Epithelial cell of proximal tubule (primary cell): ENCODE measurements at places on chromosomes 4 and X. TPM values are rescaled to one million over a fixed set of nuclear protein-coding genes. Genes with fewer than 3 reads are reported as not detected.

- no peak for DNase-seq
Measured at GRCh38 chr4:173293663-173294062, 40.5 kb downstream of the HMGB2 start.

DNA sequence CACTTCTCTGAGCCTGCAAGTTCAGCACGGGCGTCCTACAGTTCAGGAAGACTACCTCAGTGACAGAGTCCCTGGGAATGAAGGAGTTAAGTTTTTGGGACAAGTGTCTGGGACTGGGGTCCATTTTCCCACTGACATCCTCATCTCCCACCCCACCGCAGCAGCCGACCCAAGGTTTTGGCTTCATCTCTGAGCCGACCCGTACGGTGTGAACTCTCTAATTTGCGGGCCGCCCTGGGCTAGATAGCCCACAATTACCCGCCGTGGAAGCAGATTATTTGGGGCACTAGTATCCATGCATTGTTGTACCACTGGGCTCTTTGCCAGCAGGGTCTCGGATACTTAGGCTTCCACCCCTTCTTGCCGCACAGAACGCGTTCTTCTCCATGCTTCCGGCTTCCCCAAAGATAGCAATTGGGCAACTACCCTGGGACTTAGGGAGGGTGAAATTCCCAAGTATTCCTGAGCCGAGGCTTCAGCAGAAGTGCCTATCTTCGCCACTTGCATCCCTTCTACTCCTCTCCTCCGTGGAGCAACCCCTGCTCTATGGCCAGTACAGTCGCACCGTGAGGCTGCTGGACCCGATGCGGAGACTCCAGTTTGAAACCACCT, 2.4 kb downstream of the IL1RAPL2 start:
- no peak for DNase-seq

GRCh38 chr4:106971636-106972035, 64.5 kb downstream of the DKK2 start:
- DNase-seq, result no peak

DNA sequence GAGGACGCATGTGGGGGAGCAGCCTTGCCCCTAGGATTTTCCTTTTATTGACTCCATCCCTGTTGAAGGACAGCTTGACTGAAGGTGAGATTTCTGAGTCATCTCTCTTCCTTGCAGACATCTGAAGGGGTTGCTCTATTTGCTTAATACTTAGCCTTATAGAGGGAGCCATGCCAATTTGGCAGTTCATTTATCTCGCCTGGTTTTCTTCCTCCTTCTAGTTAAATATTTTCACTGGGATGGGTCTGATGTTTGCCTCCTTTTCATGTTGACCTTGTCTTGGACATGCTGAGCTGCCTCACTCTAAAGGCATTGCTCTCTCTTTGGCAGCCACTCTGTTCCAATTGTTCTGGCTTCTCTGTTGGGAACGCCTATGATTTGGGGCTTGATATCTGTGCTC, 151.0 kb upstream of the PSAPL1 start:
- no peak for DNase-seq

DNA sequence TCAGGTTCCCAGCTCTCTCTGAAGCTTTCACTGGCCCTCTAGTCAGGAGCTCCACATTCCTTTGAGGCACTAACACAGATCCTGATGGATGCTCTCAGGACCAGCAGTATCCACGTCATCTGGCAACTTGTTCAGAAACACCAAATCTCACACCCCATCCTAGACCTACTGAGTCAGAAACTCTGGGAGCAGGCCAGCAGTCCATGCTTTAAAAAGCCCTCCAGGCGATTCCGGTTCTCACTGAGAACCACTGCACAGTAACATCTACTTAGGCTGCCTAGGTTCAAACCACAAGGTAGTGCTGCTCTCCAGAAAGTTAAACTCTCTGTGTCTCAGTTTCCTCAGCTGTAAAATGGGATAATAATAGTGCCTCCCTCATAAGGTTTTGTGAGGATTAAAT, 55.3 kb downstream of the CCDC158 start:
- DNase-seq, result no peak

- no peak for DNase-seq
Measured at GRCh38 chr4:169619518-169619957, 840 bp upstream of the CLCN3 start.

- no peak for DNase-seq
Measured at GRCh38 chrX:150298841-150299551, 64.1 kb upstream of the MAMLD1 start.

DNA sequence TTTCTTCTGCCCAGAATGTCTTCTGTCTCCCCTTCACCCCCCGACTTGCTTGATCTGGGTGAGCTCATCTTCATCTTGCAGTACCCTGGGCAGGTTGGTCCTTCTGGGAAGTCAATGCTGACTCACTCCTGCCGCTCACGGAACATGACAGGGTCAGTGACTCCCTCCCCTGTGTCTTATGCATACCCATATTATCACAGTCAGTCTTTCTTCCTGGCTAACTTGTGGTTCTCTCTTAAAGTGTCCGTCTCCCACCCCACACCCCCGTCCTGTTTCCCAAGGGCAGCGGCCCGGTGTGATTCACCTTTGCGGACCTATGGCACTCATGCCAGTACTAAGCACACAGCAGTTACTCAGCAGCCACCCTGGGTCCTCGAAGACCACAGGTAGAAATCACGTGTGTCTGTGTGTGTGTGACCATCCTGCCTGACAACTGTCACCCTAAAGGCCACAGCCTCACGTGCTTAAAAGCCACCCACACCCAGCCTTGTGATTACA, 17.7 kb downstream of the IQSEC2 start:
- DNase-seq, result no peak

PF4V1 gene
- not detected in 2 replicates for total RNA-seq

DNA sequence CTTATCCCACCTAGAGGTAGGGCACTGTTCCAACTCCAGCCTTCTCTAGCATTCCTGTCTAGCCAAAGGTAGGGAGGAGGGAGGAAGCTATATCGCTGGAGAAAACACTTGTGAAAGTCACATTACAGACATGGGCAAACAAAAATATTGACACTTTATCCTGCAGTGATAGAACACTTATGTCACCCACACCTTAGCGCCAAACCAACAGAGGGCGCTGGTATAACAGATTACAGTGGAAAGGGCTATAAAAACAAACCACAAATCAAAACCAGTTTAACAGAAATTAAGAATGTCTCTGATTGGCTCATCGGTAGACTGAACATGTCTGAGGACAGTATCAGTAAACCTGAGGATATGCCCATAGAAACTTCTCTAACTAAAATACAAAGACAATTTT, 451.3 kb downstream of the TLL1 start:
- DNase-seq, result no peak

SLC9B1 gene
- total RNA-seq, result 0.43 and 1.1 TPM in 2 replicates

RASL11B gene
- total RNA-seq, result 2.6 and 3.6 TPM in 2 replicates

DNA sequence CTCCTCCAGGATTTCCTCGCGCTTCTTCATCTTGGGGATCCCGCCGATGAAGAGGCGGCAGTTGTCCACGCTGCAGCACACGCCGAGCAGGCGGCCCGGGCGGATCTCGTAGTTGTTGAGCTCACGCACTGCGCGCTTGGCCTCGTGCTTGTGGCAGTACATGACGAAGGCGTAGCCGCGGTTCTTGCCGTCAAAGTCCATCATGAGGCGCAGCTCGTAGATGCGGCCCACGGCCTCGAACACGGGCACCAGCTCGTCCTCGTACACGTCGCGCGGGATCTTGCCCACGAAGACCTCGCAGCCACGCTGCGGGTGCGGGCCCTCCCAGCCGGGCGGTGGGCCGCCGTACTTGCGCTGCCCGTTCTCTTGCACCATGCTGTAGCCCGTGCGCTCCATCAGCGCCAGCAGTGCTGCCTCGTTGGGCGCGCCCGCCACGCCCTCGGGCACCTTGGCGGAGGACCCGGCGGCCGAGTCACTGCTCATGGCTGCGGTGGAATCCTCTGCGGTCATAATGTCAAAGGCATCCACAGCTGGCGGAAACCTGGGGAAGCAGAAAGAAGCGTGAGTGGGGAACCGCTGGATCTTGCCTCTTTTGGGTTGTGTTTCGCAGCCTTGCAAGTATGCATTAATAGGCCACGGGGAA, 103.4 kb downstream of the CHRNA9 start:
- DNase-seq, result no peak

BEX2 gene
- total RNA-seq, result 9.0 and 19.0 TPM in 2 replicates

ZNF182 gene
- 2.4 TPM in 2 replicates for total RNA-seq

UBQLN2 gene
- total RNA-seq, result 19.6 and 20.2 TPM in 2 replicates

TNMD gene
- total RNA-seq, result not detected in 2 replicates

RAB33A gene
- total RNA-seq, result 0.63 TPM in 1 of 2 replicates, not detected in the other

DNA sequence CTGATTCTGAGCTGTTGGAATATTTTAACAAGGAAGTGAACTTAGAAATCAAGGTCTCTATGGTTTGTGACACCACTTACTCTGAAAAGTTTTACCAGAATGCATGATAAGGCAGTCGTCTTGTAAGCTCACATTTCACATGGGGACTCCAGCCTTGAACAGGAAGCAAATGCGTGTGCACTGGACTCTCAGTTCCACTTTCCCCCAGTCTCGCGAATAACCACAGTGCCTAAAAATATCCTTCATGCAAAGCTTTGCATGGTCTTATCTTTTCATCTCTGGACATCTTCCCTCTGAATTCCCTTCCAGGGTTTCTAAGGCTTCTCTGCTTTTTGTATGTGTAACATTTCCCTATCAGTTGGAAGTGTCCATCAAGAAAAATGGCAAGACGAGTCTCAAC, 581.8 kb downstream of the NLGN4X start:
- DNase-seq, result no peak

GRCh38 chrX:43716696-43717095, 60.6 kb downstream of the MAOA start:
- no peak for DNase-seq

ANOS1 gene
- total RNA-seq, result 1.3 and 2.3 TPM in 2 replicates

EBP gene
- 93.7 and 190 TPM in 2 replicates for total RNA-seq

MAP9 gene
- 7.5 and 9.8 TPM in 2 replicates for total RNA-seq

DNA sequence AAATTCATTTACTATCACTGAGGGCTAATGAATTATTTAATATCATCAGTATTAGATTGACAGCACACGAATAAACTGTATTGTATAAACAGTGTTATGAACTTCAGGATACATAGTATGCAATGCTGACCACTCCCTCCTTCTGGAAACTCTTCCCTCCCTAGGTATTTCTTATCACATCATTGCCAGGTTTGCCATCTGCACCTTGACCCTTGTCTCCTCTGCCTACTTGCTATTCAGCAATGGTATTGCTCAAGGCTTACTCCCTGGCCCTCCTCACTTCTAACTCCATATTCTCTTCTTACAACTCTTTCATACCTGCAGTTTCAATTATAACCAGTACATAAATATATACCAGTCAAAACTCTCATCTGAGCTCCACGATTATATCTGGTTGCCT, 38.9 kb downstream of the ATP8A1 start:
- no peak for DNase-seq

- no peak for DNase-seq
Measured at GRCh38 chr4:145736241-145736831, 56.4 kb downstream of the C4orf51 start.

DNA sequence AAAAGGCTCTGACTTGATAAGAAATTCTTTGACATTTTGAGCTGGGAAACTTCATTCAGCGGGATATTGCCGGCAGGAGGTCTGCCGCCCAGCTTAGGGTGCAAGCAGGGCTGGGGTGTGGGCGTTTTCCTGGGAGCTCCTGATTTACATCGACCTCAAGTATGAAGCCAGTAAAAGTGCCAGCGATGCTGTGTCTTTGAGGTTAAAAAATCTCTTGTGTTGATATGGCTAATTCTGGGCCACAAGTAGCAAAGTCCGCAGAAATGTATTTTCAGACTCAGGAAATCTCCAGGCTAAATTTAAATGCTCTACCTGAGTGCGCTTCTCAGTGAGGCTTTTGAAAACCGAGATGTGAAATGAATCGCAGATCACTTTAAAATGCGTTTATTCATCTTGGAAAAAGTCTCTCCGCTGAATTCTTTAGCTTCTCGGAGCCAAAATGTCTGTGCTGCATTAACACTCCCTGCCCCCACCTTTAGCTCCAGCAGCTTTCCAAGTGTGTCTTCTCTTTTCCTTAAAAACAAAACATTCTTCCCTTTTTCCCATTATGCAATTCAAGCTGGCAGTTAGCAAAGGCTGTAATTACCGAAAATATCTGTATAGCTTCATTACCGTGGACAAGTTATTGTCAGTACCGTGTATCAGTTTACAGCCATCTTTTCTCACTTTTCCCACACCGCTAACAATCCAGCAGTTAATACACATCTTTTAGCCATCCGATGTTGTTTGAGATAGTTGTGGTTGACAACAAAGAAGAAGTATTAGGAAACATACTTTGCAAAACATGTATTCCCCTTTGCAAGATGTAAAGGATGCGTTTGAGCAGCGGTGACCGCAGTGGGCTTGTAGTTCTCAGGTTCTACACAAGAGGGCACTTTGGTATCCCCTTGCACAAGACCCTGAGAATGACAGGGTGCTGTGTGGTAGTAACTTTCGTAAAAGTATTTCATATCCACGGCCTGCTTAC, 136.0 kb upstream of the STX18 start:
- no peak for DNase-seq

GRCh38 chr4:170853422-170854021, 763.8 kb upstream of the AADAT start:
- DNase-seq, result no peak
